ENCODE measurements at places on chromosomes 3 and 15.

GRCh38 chr3:4888913-4889846 lies 90.1 kb upstream of the BHLHE40 start:
- DNase-seq: no peak

GRCh38 chr3:193655831-193656433 lies 62.9 kb downstream of the OPA1 start:
- DNase-seq: no peak

DNA sequence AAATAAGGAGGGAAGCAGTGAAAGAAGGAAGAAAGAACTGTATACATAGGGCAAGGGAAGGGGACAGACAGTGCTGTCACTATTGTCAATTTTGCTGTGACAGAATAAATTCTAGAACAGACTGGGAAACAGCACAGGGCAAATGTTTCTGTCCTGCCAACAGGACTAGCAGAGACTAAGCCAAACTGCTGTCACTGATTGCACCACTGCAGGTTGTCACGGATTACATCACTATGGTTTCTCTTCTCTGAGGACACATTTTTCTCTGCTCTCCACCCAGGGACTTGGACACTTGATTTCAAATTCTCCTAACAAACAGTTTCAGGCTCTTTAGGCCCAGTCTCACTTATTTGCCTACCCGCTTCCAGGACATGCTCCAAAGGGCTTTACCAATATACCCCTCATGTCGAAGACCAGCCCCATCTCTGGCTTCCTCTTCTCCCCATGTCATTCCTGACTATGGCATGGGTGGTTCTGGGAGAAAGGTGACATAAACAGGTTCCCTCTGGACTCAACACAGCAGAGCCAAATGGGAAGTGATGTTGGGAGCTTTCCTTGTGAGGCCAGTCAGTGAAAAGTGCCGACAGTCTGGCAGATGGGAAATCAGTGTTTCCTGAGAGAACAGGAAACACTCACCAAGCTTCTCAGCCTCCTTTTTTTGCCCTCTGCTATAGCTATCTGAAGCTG lies 70.2 kb upstream of the ST3GAL6 start:
- DNase-seq: no peak

DNA sequence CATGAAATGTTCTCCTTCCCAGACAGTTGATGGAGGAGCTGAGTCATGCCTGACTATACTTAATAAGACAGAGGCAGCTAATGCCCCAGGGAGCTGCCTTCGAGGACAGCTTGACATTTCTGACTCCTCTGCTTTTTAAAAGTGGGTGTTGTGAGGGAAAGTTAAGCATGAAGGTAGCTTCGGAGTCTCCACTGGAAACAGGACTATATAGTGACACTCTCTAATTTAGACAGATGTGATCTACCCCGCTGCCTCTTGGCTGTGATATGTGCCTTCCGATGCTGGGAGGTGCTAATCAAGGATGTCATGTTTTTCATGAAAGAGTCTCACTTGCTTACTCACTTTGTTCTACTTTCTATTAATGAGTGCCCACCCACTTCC lies 72.7 kb downstream of the IL1RAP start:
- DNase-seq: no peak

GRCh38 chr3:133860519-133860918 lies 35.2 kb downstream of the RAB6B start:
- no peak for DNase-seq

DNA sequence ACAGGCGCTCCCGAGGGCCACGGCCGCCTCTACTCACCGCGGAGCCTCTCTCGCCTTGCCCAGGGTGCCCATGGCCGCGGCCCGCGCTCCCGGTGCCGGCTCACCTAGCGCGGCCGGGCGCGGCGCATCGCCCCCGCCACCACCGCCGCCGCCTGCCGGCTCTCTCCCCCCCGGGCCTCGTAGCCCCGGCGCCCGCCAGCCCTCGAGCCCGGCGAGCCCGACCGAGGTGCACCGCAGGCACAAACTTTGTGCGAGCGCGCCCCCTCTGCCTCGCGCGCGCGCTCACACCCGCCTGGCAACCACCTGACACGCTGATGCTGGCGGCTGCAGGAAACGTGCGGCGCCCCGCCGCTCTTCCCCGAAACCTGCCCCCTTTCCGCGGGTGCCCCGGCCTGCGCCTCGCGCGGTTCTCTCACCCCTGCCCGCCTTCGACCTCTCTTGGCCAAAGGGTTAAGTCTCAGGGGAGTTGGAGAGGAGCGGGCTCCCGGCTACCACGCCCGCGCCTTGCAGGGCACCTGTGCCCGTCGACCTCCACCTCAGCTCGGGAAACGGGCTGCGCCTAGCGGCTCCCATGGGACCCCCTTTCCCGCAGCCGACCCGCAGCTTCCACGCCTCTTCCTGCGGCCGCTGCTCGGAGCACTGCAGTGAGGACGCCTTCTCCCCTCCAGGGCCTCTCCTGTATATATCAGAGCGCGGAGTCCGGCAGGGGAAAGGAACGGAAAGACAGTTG lies at the start of gene RASGRP1:
TSS of gene RASGRP1 (minus strand) at position 258 of the 730 bp plus-strand sequence. CDS start at position 72, 186 bp downstream.
- peak; percentile 13 for DNase-seq

DNA sequence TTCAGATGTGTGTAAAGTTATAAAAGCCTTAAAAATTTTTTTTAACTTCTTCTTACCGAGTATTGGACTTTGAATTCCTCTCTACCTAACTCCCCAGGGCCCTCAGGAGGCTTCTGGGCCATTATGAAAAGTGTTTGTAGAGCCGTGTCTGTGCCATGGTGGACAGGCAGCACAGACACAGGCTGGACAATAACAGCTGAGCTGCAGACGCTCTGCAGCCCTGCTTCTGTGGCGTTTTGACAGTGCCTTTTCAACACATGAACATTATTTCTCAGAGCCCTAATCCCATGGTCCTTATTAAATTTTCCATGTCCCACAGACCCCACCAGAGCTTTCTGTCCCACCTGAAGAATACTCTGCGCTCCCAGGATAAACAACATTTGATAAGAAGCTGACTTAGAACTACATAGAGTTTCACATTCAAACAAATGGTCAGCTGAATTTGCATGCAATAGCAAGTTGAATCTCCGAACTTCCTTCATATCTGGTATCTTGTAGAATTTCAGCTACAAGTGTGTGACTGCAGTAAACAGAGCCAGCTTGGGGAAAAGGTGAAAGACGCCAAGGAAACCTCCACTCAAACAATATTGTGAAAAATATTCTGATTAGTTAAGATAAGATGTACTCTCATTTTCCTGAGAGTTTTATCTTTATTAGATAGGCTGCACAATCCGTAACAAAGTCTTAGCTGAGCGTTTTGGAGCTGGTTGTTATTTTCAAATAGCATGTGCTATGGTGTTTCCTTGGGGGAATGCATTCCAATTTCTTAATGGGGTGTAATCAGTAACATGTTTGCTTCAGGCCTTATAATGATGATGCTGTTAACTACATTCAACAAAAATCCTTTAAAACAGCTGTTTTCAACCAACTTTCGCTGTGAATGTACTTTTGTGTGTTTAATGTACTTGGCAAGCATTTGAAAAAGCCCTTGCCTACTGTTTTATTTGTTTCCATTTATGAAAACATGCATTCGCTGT lies 378.2 kb downstream of the MECOM start:
- DNase-seq: no peak

GRCh38 chr3:188978421-188979171 lies 193.2 kb upstream of the TPRG1 start:
- DNase-seq: no peak

- no peak for DNase-seq
Observed at GRCh38 chr3:167246252-167246651, 133.8 kb downstream of the ZBBX start.

DNA sequence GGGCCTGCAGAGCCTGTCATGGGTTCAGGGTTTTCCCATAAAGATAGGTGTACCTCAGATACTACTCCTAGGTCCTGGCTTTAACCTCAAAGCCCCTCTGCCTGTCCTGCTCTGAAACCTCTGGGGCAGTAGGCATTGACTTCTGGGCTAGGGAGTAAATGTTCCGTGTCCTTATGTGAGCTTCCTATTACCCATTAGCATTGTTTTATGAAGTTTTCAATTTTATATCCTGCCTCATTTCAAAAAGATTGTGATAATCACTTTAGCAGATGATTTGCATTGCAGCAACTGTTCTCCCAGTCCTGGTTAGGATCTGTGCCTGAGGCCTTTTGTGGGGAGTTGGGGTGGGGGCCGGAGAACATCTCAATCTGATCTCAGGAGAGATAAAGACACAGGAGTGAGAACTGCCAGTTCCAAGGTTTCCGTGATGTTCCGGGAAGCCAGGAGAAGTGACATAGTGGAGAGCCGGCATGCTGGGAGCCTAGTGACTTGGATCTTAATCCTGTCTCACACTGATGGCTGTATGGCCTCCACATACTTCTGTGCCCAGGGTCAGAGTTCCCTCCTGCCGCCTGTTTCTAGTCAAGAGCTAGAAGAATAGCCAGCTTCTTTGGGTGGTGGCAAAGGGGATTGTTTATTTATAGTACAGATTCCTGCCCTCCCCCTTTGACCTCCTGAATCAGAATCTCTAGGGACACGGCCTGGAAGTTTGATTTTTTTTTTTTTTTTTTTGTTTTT lies 10.6 kb downstream of the TPM1 start:
- DNase-seq: no peak

- DNase-seq: no peak
Observed at GRCh38 chr3:20013396-20013795, 1.3 kb upstream of the PP2D1 start.

DNA sequence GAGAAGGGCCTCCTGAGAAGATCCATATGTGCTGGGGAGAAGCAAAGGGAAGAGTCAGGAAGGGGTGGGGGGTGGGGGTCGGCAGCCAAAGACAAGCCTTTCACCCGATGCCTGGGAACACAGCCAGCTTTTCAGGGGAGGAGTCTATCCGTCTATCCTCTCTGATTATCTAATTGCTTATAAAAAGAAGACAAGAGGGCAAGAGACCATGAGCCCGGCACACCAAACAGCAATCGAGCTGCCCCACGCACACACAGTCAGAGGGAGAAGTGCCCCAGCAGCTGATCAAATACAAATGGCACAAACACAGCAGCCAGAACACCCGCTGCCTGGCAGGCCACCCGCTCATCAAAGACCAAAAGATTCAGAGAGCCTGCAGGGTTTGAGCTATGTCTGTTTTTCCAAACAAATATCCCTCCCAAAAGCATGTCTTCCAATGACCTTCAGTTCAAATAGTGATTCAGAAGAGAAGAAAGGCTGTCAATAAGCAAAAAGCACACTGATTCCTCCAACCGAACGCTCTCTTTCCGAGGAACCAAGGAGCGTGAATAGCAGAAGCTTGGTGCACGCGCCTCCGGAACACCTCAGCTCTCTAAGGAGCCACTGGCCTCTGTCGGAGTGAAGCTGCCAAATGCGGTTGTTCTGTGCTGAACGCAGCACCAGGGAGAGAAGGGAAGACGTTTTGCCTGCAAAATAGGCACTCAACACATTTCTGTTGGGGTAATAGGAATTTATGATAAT lies 419.2 kb downstream of the OCA2 start:
- DNase-seq: peak; percentile 86

DNA sequence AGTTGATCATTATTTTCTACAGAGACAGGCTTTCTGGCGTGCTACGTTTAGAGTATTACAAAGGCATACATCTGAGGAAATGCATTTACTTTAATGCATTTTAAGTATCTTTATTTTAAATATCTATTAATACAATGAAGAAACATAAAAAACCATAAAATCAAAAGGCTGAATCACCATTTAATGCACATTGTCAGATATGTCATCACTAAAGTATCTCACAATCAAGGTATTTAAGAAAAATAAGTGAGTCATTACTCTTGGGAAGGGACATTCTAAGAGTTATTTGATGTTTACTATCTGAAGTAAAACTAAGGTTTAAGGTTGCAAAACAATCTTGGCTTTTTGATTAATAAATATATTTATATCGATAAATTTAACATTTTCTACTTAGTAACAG lies 102.2 kb downstream of the CTNNB1 start:
- DNase-seq: no peak

DNA sequence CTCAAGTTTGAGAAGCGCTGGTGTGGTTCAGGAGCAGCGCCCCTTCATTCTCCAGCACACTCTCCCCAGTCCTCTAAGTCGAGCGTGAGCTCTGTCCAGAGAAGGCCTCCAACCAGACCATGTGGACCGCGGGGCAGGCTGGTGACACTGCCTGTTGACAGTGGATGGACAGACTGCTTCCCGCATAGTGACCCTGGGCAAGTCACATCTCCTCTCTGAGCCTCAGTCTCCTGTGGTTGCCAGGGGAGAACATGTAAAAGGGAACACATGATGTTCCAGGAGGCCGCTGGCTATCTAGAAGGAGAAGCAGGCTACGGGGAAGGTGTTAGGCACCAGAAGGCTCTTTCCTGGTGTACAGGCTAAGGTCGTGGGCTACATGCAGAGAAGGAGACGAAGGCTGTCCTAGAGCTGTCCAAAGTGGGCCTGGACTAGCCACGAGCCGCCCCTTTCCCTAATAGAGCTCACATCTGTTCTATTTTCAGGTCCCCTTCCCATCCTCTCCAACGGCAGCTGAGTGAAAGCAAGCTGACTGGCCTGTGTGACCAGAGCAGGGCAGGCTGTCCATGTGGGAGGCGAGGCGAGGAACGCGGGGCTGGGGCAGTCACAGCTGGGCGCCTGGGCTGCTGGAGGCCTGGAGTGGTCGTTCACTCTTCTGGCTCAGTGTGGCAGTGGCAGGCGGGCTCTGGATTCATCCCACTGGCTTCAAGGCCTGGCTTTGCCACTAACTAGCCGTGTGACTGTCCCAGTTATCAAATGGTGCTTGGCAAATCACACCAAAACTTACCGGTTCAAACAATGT lies 11.1 kb downstream of the ISG20 start:
- DNase-seq: no peak

Data from NCI-H774 (cell line).